ENCODE measurements at places on chromosomes 4 and X.

GRCh38 chrX:94961730-94962129 is 1287.7 kb downstream of the FAM133A start:
- no peak for DNase-seq

DNA sequence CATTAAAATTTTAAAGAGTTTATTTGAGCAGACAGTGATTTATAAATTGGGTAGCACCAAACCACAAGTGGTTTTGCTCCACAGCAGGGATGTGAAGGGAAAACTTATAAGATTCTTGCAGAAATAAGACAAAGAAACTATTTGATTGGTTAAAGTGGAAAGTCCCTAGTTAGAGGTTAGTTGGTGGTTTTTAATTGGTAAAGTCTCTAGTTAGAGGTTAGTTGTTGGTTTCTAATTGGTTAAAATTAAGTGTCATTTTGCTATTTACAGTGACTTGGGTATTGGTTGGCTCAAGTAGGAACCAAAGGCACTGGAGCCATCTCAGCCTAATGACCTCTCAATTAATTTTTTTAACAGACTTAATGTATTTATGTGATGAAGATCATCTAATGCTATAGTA is 23.0 kb downstream of the ATG4A start:
- no peak for DNase-seq

- no peak for DNase-seq
These were observed at the start of gene KLHL13 for GRCh38 chrX:118116713-118117550. Gene KLHL13, minus strand, starts transcription at chrX:118116810. Its CDS starts 88,337 bp downstream, at chrX:118028473.

- no peak for DNase-seq
These were observed 55.8 kb downstream of the CLCN5 start for GRCh38 chrX:49978176-49978575.

GRCh38 chr4:48778431-48779094 is 1.5 kb downstream of the FRYL start:
- DNase-seq, result no peak

DNA sequence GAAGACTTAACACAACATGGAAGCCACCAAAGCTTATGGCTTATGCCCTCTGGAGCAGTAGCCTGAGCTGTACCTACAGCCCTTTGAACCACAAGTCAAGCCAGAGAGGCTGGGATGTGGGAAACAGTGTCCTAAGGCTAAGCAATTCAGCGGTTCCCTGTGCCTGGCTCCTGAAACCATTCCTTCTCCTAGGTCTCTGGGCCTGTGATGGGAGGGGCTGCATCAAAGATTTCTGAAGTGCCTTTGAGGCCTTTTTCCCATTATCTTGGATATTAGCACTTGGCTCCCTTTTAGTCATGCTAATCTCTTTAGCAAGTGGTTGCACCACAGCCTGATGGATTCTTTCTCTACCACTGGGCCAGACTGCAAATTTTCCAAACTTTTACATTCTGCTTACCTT is 140.5 kb upstream of the NUDT10 start:
- DNase-seq, result no peak

- no peak for DNase-seq
These were observed 273.3 kb downstream of the DKK2 start for GRCh38 chr4:106762666-106763443.

GRCh38 chr4:159171287-159171686 is 68.4 kb downstream of the RAPGEF2 start:
- no peak for DNase-seq

DNA sequence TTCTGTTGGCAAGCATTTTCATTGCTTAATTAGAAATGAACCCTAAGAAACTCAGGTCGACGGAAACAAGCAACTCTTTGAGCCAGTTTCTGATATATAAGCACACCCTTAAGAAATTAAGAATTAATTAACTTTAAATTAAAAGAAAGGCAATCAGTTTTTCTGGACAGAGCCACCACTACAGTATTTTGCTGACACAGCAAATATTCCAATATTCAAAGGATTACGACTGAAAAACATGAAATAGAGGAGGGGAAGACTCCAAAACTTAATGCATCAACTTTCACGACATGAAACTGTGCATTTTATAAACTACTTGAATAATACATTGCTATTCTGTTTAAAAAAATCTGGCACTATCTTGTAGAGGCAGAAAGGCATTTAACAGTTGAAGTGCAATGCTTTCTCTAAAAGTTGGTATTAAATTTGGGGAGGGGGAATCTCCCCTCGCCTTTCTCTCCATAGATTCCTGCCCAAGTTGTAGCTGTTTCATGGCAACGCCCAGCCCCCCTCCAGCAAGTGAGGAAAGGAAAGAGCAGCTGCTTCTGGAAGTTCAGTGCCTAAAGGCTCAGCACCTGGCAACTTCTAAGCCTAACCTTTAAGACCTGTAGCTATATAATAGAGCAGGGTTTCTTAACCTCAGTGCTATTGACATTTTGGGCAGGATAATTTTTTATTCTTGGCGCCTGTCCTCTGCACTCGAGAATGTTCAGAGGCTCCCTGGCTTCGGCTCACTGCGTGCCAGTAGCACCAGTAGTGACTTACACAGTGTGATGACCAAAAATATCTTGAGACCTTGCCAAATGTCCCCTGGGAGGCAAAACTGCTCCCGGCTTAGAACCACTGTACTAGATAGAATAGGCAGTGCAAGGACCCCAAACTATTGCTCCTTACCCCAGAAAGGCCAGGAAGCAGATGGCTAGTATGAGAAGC is 6.7 kb upstream of the ZCCHC18 start:
- no peak for DNase-seq

GRCh38 chrX:121886557-121886956 is 839.1 kb downstream of the GLUD2 start:
- no peak for DNase-seq

DNA sequence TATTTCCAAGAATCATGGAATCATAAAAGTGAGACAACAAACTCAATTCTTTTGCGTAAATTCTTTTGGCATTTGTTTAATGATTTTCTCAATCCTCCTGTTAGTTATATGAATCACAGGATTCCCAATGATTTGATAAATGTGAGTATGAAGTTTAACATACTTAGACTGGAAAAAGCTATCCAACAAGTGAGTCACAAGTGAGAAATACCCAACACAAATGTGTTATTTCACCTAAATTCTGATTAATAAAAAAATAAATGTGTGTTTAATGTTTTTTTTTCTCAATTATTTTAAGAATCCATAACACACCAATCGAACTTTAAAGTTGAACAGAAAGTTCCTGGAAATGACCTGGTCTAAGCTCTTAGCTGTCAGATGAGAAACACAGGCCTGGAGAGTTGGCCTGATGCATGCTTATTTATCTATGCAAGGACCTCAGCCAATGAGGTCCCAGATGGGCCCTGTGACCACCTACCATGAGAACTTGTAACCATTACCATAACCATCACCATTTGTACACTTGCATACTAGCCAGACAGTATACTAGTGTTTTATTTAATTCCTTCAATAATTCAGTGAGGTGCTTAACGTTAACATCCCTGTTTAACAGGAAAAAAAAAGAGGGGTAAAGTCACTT is 386.7 kb downstream of the SPRY1 start:
- no peak for DNase-seq

DNA sequence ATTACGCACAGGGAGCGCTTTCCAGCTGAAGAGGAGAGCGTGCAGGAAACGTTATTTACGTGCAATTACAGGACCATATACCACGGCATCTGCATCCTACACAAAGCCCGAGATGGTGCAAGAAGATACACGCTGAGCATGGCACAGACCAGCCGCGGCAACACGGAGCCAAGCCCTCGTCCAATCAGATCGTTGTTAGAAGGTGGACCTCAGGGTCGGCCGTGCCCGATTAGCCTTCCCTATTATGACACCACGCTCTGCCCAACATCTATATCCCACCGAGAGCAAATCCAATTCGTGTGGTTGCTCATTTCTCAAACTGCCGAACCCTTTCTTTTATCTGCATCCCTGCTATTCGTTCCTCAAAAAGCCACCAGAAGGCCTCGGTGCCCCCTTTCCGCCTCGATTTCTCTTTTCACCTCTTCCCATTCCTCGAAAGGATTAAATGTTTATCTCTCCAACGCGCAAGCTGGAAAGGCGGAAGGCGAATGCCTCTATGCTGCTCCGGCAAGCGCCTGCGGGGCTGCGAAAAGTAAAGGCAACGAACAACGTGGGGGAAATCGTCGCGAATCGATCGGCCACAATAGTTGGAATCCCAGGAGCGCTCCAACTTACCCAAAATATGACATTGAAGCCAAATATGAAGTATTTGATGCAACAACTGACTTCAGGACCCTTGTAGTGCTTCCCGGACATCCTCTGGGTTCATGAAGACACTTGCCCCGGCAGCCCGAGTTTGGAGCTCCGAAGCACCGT is 702 bp downstream of the TSPAN5 start:
- DNase-seq, result peak; percentile 33

DNA sequence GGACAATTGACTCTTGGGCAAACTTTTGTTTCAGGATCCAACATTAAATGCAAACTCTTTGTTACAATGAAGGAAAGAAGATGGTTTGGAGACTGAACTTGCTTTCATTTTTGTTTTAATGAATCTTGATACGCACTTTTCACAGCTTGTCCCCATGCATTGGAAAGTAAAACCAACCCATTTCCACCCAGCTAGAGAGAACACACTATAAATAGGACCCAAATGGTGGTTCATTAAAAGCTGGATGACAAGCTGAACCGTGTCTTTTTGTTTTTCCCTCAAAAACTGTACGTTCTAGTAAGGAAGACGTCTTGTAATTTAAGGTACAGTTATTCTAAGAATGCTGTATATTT is 95.3 kb upstream of the EGFL6 start:
- no peak for DNase-seq

DNA sequence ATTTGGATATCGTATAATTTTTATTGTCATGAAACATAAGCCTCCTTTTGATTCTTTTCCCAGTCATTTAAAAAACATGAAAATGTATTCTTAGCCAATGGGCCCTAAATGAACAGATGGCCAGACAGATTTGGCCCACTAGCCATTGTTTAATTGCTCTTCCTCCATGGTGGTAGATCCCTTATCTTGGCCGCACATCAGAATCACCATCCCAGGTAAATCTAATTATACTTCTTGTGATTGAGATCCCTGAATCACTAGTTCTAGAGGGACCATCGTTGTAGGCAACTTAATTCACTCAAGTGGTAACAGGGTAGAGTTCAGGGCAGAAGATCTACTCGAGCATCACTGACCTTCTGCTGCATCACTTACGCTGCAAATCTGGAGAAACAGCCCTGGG is 24.1 kb upstream of the VCX3A start:
- DNase-seq, result no peak

- no peak for DNase-seq
These were observed 521.6 kb downstream of the CCSER1 start for GRCh38 chr4:90648791-90649190.

- no peak for DNase-seq
These were observed 42.7 kb upstream of the CTAG2 start for GRCh38 chrX:154695911-154696675.

GRCh38 chr4:71498002-71498401 is 159.2 kb downstream of the SLC4A4 start:
- no peak for DNase-seq

DNA sequence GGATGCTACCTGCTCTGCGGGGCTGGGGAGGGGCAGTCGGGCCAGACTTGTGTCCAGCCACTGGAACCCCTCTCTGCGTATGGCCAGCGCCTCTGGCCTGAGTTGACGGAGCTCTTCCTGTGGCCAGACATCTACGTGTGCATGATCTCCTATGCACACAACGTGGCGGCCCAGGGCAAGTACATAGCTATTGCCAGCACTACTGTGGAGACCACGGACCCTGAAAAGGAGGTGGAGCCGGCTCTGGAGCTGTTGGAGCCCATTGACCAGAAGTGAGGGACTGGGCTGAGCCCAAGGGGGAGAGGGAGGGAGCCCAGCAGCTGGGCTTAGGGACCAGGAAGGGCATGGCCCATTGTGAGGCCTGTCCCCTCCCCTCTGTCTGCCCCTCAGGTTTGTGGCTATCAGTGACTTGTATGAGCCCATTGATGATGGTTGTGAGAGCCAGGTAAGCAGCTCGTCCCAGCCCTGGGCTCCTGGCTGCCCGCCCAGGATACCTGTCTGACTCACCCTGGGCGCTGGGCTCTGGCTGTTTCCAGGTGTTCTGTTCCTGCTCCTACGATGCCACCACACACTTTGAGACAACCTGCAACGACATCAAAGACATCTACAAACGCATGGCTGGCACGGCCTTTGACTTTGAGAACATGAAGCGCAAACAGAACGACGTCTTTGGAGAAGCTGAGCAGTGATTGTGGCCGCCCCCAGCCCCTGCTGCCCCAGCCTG is 1.8 kb upstream of the FAM50A start:
- DNase-seq, result no peak

DNA sequence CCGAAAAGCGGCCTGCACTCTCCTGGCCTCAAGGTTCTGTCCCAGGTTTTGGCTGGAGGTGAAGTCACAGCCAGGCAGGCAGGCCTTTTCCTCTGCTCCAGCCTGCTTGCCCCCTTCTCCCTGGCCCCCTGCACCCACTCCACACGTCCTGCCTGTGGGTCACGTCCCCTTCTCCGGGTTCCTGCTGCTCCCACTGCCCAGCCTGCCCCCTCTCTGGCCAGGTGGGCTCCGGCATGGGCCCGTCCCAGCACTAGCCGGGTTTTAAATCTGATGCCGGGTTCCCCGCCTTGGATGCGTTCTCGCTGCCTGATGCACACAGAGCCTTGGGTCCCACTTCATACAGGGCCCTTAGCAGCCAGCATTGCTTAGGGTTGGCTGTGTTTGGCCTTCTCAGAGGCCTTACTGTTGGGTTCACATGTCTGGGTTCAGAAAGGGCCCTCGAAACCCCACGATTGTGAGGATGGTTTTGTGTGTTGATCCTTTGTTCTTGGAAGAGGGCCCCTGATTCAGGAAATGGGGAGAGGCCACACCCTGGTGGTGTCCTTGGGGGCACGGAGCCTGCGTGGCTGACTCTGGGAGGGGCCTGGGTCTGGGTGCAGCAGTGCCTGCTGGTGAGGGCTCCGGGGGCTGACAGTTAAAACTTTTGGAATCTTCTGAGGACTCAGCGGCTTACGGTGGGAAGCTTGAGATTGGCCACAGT is 6.0 kb downstream of the CPZ start:
- no peak for DNase-seq

- no peak for DNase-seq
These were observed 77.3 kb downstream of the NAA11 start for GRCh38 chr4:79248610-79249009.

- DNase-seq, result no peak
These were observed 500.5 kb upstream of the FTHL17 start for GRCh38 chrX:31572360-31572759.
